ENCODE measurements at places on chromosomes 11 and 22.

DNA sequence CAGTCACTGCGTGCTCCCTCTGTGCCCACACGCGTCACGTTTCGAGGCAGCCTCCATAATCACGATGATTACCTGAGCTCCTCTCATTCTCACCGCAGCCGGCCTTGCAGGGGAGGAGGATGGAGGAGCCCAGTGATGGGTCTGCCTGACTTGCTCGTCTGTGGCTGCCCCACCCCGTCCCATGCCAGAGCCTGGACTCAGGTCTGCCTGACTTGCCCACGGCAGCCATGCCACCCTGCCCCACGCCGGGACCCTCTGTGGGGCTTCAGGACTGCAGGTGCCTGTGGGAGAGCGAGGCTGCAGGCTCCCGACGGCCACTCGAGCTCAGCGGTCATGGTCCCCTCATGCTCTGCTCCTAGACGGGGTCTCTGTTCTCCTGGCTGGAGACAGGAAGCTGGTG is 1025.1 kb downstream of the BRD1 start:
- no peak for DNase-seq

- no peak for DNase-seq
Measured at GRCh38 chr11:85779956-85780640, 30.8 kb downstream of the SYTL2 start.

DNA sequence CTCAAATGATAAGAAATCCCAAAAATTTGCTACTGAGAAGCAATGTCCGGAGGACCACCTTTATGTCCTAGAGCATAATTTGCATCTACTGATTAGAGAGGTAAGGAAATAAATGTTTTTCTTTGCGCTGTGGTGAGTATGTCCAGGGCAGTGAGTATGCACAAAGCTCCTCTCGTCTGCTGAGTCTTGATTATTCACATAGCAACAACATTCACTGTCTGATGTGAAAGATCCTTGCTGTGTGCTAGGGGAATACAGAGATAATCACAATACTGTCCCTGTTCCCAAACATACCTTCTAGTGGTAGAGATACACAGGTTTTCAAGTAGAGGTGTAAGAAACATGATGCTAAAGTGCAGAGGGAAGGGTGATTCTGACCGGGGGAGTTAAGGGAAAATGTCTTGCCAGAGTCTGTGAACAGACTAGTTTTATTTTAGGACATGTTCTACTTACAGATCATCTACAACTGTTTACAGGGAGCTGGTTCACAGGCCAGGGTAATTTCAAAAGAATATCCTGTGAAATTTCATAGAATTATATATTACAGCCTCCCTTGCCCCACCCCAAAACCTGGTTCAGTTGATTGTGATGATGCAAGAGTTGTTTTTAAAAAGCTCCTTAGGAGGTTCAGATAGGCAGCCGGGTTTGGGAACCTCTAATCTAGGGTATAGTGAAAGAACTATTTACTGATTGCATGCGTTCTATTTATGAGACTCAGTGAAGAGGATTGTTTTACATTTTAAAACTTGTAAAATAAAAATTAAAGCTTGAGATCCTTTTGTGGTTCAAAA is 12.6 kb downstream of the MED17 start:
- no peak for DNase-seq

GRCh38 chr11:73715541-73715940 is 45.3 kb downstream of the RAB6A start:
- no peak for DNase-seq

DNA sequence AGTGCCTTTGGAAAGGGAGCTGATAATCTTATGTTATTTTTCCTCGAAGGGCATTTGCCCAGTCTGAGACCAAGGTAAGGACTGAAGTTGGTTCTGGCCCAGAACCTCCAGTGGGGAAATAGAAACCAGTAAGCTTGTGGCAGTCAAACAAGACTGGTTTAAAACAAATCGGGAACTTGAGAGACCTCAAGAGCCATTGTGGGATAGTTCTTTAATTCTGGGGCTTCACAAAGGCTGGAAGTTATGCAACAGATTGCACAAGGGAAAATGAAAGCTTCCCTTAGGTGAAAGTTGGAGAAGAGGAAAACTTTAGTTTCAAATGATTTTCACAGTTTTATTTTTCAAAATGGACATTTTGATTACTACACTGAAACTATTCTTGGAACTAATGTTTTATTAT is 33.5 kb upstream of the RAB38 start:
- DNase-seq, result no peak

GRCh38 chr11:97742717-97743116 is 1278.0 kb upstream of the CNTN5 start:
- DNase-seq, result no peak

DNA sequence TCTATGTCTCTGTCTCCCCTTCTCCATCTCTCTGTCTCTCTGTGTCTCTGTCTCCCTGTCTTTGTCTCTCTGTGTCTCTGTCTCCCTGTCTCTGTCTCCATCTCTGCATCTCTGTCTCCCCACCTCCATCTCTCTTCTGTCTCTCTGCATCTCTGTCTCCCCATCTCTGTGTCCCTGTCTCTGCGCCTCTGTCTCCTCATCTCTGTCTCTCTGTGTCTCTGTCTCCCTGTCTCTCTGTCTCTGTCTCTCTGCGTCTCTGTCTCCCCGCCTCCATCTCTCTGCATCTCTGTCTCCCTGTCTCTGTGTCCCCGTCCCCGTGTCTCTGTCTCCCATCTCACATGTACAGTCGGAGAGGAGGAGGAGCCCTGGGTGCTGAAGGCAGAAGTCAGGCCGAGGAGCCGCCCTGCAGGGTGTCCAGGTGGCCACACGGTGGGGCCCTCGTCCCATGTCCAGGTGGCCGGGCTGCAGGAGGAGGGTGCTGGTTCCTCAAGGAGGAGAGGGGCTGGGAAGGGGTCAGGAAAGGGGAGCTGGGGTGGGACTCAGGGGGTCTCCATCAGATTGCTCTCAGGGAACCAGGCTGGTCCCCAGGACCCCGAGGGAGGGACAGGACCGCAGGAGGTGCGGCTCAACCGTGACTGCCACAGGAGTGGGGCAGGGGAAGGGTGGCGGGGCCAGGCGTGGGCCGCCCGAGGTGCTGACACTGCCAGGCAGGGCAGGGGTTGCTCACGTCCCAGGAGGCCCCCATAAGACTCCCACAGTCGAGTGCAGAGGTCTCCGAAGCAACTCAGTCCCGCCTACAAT is 25.6 kb upstream of the TH start:
- DNase-seq, result peak; percentile 55

GRCh38 chr11:27622541-27623300 is 77.5 kb downstream of the BDNF start:
- DNase-seq, result no peak

- DNase-seq, result no peak
Measured at GRCh38 chr11:120017582-120018150, 120.2 kb downstream of the TRIM29 start.

DNA sequence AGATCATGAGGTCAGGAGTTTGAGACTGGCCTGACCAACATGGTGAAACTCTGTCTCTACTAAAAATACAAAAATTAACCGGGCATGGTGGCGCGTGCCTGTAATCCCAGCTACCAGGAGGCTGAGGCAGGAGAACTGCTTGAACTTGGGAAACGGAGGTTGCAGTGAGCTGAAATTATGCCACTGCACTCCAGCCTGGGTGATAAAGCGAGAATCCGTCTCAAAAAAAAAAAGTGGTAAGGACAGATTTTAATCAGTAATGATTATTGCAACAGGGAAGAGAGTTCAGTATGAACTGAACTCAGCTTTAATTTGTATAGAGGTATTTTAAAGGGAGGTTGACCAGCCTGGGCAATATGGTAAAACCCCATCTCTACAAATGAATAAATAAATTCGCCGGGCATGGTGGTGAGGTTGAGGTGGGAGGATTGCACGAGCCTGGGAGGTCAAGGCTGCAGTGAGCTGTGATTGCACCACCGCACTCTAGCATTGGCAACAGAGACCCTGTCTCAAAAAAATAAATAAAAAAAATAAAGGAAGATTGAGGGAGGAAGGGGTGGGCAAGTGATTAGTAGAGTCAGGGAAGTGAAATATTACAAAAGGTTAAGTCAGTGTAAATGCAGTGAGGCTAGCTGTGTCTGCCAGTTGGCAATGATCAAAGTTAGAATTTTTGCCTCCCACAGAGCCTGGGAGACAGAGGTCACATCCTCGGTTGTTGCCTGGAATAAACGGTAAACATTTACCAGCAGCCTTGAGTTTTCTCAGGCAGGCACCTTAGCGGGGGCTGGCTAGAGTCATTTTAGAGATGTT is 2.6 kb upstream of the MCM5 start:
- DNase-seq, result peak; percentile 20

DNA sequence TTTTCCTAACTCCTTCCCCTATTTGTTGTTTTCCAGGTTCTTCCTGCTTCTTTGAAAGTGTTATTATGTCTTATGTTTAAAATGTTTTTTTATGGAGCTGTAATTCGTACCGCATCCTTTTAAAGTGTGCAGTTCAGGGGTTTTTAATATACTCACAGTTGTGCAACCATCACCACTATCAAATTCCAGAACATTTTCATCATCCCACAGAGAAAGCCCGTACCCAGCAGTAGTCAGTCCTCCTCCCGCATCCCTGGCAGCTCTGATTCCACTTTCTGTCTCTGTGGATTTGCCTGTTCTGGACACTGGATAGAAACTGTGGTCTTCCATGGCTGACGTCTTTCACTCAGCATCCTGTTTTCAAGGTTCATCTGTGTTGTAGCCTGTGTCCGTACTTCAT is 73.7 kb downstream of the JAM3 start:
- DNase-seq, result no peak

GRCh38 chr11:93494357-93494756 is 48.8 kb downstream of the SMCO4 start:
- DNase-seq, result no peak

DNA sequence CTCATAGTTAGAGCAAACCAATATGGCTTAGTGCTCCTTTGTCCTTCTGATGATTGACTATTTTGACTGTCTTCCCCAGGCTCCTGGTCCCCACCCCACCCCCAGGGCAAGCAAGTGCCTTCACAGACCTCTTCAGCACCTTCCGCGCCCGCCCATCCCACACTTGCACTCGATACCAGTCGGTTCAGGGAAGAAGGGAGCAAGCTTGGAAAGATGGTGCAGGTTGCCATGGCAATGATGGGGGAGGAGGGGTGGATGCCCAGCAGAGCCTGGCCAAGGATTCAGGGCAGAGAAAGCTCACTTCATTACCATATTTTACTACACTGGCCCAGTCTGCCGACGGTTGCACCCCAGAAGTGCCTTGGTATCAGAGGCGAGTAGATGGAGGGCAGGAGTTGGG is 2.2 kb downstream of the TMEM132A start:
- no peak for DNase-seq

- no peak for DNase-seq
Measured at GRCh38 chr11:86460461-86461385, 86.0 kb downstream of the CCDC81 start.

DNA sequence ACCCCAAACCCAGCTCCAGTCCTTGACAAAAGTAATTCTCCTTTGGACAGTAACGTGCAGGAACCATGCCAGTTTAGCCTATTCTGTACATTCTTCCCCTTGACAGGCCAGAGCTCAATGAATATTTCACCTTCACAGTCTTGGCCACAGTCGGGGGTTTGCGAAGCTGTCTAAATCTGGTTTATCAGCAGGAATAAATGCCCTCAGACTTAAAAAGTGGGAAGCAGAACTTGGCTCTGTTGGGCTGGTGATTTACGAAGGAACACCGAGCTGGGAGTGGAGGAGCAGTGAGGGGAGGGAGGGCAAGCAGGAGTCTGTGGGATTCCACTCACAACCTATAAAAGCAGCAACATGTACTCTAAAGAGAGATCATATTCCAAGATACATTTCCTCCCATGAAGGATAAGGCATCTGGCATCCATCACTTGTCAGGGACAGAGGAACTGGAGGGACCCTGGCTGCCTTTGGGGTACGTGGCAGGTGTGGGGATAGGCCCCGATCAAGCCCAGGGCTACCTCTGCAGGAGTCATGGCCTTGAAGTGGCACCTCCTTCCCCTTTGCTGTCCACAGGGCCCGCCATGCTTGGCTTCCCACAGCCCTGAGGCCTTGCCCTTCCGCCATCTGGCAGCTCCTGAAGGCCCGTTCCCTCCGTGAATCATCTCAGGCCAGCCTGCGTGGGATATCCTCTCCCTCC is 154.3 kb downstream of the ADAMTS15 start:
- DNase-seq, result no peak

DNA sequence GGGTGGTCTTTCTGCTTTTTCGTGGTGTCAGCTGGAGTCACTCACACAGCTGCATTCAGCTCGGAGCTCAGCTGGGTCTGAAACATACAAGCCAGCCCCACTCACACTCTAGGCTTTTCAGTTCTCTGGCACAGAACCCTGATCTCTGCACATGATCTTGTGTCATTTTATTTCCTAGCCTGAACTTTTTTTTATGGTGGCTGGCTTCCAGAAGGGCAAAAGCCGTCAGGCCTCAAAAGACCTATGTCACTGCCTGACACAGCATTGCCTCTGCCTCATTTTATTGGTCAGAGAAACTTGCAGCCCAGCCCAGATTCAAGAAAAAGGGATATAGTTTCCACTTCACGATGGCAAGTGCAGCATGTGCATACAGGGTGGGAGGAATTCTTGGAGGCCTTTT is 117.8 kb downstream of the NTM start:
- DNase-seq, result no peak

- no peak for DNase-seq
Measured at GRCh38 chr11:89441606-89442005, 49.6 kb downstream of the NOX4 start.

DNA sequence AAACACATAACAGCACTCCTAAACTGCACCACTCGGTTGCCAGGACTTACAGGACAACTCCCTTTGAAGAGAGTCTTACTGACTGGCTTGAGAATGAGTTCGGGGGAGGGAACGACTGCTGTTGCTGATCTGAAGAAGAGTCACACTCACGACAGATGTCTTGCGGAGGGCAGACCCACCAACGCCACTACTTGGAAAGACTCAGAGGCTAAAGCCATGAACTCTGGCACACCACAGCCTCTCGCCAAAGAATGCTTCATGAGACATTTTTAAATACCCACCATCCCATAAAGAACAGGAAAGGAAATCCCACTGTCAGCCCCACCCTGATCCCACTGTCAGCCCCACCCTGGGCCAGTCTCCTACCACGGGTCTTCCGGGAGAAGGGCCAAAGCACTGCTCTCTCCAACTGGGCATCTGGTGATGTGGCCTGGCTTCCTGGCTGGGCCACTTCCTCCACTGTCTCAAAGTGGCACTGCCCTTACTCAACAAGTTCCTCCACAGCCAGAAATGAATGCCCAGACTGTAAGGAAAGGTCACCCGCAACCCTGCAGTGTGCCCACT is 73.6 kb downstream of the MICAL3 start:
- DNase-seq, result no peak

GRCh38 chr11:47163193-47163592 is 13.5 kb downstream of the ARFGAP2 start:
- DNase-seq, result no peak

- no peak for DNase-seq
Measured at GRCh38 chr11:38796281-38796680, 2198.2 kb upstream of the RAG2 start.

GRCh38 chr22:26589367-26589844 is 526 bp downstream of the TPST2 start:
- DNase-seq, result no peak

Measured in NCI-H2227 treated with DMSO at 0.1 percent for 48 hours (cell line).